ENCODE measurements at places on chromosomes 3 and 15.

DNA sequence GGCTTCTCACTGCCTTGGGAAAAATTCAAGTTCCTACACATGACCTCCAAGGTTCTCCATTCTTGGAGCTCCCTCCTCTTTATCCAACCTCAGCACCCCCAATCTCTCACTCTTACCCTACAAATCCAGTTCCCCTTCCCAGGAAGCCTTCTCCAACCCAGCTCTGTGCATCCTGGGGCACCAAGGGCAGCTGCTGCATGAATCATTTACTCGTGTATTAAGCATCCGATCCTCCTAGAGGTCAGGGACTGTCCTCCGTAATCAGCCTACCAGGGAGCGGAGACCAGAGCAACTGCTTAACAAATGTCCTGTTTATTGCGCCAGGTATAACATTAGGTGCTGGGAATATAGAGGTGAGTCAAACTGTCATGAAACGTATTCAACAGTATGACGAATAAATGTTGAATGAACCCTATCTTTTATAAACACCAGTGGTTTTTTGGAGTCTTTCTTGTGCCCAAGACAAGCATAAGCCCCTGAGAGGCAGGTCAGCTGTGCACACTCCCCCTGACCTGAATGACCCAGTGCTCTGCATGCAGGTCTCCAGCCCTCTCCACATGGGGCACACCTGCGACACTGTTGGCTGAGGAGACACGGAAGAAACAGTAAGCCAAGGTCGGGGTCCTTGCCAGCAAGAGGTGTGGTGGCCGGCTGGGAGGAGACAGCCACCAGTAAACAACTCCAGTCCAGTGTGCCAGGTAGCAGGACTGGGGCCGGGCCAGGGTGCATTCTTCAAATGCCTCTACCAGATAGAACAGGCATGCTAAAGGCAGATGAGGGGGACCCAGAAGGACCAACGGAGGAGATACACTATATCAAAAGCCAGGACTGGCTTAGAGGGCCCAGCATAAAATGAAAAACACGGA lies 27.6 kb downstream of the ANP32A start:
- no peak for DNase-seq

DNA sequence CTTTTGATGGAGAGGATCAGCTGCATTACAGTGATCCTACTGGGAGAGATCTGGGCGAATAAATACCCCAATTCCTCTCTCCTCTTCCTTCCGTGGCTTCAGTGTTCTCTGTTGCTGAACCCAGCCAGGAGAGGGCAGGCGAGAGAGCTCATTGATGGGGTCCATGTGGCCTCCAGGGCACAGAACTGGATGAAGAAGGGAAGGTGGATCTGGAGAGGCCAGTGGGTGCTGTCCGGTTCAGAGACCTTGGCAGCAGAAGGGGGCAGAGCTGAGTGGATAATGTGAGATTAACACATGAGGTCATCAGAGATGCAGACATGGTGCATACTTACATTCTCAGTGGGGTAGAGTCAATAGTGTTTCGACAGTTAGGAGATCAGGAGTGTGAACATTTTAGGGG lies 193.6 kb downstream of the CLSTN2 start:
- DNase-seq = no peak

DNA sequence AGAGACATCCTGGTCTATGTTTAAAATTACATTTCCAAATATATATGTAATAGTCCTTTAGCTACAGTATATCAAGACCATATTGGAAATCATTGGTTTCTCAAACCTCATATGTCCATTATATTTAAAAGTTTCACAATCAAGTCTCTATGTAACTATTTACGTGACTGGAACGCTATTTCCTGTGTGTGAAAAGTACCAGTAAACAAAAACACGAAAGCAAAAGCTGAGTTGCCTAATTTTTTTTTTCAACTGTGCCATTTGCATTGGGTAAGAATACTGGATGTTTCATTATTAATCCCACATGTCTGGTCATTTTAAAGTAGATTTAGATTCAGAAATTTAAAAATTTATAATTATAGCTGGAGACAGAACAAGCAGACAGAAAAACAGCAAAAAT lies 381.4 kb downstream of the TBC1D5 start:
- DNase-seq = no peak

- no peak for DNase-seq
These were observed 52.1 kb upstream of the MYRIP start for GRCh38 chr3:39757307-39757706.

- no peak for DNase-seq
These were observed 28.6 kb upstream of the SH3BP5 start for GRCh38 chr3:15360788-15361493.

- no peak for DNase-seq
These were observed 126.2 kb downstream of the ASB7 start for GRCh38 chr15:100728371-100729201.

- no peak for DNase-seq
These were observed 334.5 kb upstream of the KCNMB2 start for GRCh38 chr3:178201714-178202113.

DNA sequence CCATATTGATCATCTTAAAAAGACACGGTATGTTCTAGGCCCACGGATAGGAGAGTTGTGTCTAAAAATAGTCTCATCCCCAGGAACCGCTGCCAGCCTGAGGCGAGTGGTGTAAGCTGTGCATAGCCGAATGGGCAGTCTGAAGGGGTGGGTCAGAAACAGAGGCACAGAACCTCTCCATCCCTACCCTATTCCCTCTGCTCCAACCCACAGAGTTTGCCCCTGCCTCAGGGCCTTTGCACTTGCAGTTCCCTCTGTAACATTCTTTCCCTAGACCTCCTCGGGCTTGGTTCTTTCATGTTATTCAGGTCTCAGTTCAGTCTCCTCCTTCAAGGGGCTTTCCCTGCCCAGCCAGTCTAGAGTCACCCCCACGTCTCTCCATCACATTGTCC lies 4.8 kb downstream of the SCN5A start:
- DNase-seq = no peak
